Activated T-helper 1 cell treated with Interleukin-2 at 50 U/mL for 16 hours (primary cell): ENCODE measurements at places on chromosomes 3 and 15.

DNA sequence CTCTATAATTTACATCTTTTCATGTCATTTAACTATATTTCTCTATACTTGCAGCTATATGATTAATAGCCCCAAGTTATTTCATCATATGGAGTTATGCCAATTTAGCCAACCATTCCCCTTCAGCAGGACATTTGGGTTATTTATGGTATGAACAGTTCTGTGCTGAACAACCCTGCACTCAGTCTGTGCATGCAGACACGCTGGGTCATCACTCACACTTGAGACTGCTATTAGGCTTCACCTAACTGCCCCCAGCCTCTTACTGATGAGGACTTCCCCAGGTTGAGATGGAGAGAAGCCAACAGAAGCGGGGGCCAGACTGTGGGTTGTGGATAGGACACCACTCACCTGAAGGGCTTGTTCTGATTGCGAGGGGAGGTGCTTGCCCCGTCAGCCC lies 7.3 kb downstream of the TADA3 start:
- no peak for DNase-seq

DNA sequence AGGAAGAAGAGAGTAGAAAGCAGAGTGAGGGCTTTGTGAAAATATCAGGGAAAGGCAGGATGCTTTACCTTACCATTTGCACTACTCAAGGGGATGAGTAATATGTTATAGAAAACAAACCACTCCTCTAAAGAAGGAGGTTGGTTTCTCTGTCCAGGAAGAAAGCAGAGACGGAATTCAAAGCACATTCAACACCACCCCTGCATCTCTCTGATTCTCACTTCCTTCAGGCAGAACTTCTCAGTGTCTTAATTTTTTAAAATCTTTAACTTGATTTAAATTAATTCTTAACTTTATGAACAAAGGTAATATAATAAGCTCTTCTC lies 82.4 kb downstream of the NR2F2 start:
- no peak for DNase-seq

DNA sequence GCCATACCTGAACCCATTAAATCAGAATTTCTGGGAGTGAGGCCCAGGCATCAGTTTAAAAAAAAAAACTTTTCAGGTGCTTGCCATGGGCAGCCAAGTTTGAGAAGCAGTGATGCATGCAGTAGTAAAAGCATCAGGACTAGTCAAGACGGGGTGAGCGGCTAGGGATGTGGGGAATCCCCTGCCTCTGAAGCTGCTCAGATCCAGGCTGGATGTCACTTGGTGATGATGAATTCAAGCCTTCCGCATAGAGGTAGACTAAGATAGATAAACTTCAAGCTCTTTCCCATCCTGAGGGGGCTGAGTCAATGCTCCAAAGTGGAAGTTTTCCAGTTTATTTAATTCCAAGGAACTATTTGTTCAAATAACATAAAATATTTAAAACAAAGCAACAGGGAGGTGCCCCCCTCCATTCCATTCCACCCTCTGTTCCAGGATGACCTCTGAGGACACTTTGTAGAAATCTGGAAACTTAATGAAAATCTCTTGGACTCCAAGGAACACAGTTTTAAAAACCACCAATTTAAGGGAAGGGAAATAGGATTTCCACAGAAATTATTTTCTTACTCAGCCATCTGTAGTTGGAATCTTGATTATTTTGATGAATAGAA lies 100.4 kb upstream of the NR2E3 start:
- no peak for DNase-seq

DNA sequence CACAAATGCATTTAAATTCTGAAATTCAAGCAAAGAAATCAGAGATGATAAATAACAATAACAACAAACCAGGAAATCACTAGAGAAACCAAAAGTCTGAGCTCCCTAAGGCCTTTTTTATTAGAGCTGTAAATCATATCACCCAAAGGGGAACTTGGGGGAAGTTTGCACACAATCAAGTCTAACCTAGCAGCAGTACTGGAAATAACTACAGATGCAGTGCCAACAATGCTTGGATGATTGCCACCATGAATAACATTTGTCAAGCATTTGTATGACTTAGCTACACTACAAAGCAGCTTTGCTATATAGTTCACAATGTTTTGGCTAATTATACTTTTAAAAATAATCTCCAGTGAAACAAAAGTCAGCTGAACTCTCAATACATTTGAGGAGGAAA lies 27.8 kb downstream of the SHQ1 start:
- DNase-seq = no peak

DNA sequence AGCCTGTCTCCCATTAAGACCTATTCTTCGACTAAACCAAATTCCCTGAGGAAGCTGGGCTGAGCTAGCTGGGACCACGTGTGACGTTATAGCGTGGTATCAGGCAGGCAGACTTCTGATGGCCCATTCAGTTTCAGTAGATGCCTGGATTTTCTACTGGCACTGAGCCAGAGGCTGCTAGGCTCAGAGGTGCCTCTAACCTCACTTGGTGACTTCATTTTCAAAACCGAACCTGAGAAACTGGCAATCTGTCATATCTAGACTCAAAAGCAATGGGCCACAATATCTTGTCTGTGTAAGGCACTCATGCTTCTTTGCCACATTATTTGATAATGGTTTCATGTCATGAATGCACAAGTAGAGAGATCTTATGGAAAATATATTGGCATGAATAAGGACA lies 352.1 kb upstream of the AZI2 start:
- DNase-seq = no peak

DNA sequence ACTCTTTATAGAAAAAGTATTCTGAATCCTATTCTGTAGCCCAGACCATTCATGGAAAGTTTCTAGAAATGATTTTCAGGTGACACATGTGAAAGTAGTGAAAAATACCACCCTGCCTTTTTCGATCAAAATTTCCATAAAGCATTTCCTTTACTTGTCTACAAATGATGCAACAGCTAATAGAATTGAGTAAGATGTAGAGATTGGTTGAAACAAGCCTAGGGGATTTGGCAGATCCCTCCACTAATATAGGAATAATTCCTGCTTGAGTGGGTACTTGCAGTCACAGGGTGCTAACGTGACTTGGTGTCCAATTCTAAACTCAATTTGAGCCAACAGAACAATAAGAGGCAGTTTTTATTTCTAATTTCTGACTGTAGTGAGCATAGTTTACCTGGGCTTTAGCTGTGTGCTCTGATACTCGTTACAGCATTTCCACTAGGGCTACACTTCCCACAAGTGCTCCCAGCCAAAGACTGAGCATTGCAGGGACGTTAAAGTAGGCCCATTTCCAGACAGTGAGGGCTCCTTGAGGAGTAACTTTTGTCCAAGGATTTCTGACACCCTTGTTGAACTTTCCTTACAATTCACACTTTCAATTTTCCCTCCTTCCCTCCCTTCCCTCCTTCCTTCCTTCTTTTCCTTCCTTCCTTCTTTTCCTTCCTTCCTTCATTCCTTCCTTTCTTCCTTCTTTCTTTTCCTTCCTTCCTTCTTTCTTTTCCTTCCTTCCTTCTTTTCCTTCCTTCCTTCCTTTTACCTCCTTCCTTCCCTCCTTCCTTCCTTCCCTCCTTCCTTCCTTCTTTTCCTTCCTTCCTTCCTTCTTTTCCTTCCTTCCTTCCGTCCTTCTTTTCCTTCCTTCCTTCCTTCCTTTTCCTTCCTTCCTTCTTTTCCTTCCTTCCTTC lies 53.9 kb upstream of the TP63 start:
- DNase-seq = no peak

DNA sequence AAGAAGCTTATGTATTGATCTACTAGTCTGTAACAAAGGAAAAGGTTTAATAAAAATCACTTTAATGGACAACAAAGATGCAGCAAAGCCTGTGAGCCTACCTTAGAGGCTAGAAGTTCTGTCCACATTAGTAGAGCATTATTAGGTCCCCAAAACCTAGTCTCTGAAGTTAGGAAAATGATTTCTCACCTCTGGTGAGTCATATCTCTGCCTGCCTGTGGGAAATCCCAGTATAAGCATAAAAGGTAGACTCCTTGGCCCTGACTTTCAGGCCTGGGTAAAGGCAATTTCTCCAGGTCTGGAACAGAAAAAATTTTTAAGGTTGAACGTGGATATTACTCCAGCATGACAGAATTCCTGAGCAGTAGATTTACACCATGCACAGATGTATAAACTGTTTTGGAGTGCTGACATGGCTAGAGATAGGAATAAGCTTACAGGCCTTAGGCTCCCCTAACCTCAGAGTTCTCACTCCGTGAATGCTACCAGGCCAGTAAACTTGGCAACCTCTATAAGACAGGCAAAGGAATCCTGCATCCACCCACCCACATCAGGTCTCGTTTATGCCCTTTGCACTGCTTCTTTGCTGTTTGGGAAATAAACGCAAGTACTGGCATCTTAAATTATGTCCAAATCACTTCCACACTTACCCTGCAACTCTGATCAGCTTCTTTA lies 104.1 kb downstream of the SERPINI1 start:
- DNase-seq = no peak

- DNase-seq = no peak
Observed at GRCh38 chr3:10977892-10978510, 14.5 kb upstream of the SLC6A1 start.

DNA sequence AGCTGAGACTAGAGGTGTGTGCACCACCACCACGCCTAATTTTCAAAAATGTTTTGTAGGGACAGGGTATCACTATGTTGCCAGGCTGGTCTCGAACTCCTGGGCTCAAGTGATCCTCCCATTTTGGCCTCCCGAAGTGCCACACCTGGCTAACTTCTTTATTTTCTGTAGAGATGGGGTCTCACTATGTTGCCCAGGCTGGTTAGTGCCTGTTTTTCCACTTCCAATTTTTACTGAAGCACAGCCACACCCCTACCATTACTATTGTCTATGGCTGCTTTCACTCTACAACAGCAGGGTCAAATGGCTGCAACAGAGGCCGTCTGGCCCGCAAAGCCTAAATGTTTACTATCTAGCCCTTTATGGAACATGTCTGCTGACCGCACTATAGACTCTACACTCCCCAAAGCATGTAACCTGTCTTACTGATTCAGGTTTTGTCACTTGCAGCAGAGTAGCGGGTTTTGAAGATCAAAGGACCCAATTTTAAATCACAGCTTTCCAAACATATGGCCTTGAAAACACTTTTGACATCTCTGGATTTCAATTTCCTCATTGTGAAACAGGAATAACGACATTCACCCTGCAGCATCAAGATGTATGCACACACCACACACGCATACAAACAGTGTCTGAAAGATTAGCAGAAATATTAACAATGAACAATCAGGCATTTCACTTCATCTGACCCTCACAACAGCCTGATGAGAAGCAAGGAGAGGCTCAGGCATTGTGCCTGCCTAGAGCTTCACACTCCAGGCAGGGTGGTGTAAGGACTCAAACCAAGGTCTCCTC lies 46.1 kb downstream of the SCAP start:
- no peak for DNase-seq

DNA sequence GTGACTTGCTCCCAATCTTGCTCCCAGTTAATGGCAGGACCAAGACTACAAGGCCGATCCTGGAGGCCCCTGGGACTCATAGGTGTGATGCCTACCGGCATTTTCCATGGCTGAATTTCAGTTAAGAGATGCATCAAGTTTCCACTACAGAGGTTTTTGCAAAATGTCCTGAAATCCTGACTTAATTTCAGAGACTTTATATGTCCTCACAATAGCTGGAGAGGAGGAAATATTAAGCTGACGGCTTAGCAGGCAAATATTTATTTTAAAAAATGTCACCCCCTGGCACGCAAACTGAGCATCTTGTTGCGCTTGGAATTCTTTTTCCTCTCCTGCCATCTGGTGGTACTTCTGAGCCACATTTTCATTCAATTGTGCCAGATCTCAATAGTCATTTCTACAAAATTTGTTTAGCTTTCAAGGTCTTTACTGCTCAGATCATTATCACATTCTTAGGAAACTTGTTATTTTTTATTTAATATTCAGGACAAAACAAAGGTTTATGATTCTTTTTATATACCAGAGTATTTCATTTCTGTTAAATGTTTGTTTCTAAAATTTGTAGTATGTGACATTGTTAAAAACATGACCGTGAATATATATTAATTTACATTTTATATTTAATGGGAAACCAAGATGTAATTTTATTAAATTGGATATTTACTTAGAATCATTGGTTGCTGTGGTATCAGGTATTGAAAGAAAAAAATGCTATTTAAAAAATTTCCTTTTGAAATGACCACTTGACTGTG lies 189.2 kb upstream of the THRB start:
- DNase-seq = no peak

DNA sequence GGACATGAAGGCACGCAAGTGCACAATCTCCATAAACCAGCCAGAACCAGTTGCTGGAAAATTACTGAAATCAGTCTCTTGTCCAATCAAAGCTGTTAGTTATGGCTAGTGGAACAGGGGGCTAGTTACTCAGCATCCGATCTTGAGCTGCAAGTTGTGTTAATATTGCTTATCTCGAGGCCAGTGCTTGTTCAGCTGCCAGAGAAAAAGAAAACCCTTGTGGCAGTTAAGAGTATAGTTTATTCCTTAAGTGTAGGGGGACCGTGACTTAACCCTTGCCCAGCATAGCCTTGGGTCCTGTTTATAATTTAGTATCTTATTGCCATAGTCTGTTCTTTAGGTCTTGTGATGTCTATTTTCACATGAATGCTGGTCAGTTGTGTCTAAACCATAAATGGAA lies 268.5 kb downstream of the CD47 start:
- no peak for DNase-seq

DNA sequence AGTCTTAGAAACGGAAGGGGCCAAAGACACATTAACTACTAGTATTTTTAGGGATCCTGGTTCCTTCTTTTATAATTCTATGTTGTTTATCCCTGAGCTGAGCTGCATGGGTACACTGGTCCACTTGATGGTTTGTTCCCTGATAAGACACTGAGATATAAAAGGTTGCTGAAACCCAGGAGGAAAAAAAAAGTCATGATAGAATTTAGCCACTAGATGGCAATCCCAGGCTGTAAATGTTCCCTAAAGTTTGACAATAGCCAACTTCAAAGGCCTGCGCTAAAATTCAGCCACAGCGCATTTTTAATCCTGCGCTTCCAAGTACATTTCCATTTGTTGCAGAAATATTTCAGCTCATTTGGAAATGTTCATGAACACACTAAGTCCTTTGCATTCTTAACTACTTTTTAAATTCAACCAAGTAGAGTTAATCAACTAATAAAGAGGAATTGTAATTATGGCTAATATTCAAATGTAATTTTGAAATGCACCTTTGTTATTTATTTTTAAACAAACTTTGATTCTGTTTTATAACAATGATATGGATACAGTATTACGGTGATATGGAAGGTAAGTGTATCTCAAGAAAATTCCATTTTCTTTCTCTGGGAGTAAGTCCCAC lies 249.3 kb upstream of the FEZF2 start:
- no peak for DNase-seq
